ENCODE measurements at places on chromosomes 2 and 18.

GRCh38 chr2:85066874-85067351 is 66.3 kb upstream of the TCF7L1 start:
- DNase-seq, result no peak

GRCh38 chr2:120864981-120865380 is 129.3 kb downstream of the GLI2 start:
- no peak for DNase-seq

DNA sequence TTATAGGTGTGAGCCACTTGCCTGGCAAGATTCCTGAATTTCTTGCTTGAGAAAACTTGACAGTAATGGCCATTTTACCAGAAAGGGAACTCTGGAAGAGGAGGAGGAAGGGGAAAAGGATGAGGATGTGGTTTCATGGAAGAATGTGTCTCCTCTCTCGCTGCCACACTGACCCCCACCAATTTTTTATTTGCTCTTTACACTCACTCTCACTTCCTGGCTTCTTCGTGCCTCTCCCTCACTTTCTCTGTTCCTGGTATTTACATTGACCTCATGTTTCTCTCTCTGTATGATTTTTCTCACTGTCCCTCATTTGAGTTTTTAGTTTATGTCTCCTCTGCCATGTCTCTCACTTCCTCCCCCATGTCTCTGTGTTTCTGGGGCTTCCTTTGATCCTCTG is 134.5 kb upstream of the CAB39 start:
- no peak for DNase-seq

DNA sequence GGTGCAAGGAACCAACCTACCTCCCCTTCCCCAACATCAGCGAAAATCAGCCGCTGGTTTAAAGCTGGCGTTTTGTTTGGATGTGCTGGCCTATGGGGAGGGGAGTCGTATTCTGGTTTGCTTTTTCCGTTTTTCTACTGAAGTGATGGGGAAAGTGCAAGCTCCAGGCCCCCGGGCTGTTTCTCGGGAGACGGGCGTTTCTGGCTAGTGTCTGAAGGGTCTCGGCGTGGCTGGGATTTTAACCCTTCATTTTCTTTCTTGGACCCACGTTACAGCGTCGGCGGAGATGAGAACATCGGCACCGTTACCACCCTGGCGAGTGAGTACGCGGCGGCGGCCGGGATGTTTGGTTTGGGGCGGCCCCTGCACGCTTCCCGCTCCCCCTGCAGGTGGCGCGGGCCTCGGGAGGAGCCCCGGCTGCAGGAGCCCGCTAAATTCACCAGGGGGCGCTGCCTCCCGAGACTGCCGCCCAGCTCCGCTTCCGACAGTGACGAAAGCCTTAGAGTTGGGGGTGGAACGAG is 70.7 kb downstream of the PLB1 start:
- DNase-seq, result peak; percentile 81

DNA sequence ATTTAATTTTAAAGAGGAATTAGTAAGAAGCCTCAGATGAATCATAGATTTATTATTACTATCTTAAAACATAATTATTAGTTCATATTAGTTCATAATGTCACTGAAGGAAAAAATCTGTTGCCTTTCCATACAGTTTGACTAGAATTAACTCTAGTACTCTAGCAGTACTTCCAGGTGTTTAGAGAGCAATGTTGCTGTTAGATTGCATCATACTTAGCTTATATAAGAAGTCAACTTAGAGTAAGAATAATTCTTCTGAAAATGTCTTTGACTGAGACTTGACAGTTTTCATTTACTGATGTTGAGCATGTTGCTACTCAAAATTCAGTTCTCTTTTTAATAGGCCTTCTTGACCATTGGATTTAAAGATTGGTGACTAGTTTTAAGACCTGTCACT is 4.7 kb downstream of the RAB3GAP1 start:
- no peak for DNase-seq

DNA sequence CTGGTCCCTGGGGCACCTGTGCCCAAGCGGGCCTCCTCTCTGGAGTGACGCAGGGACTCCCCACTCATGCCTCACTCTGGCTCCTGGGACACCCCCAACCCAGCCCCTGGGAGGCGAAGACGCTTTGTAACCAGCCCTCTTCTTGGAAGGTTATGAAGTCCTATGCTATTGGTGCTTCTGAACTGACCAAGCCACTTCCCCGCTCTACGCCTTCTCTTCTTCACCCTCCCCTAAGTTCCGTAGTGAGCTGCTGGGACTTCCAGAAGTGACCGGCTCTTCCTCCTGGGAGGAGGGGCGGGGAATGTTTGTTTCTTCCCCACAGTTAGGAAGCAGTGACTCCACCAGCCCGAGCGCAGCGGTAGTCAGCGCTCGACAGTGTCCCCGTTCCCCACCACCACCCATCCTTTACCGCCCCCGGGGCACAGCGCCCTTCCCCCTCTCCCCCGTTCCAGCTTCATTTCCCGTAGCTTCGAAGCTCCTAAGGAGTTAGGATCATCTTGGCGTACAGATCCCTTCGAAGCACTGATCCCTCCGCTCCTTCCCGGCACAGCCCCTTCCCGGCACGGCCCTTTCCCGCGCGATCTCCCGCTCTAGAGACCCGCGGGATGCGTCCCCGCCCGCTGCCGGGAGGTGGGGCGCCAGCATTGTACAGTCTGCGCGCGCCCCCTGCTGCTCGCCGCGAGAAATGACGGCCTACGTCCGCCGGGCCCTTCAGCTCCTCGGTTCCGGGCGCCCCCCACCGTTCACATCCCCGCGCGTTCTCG is 25.3 kb upstream of the NOTO start:
- DNase-seq, result peak; percentile 75

DNA sequence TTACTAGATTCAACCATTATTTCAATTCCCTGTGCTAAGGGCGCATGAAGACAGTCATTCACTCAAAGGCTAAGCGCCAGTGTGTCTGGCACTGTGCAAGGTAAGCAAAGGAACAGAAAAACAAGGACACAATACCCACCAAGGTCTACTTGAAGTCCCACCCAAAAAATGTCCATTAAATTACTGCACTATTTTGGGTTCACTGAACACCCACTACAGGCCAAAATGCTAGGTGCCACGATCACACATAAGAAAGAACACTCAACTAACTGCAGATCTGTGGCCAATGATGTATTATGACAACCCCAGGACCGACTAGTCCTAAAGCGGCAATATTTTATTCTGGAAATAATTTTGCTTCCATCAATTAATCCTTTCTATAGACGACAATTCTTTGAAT is 1.8 kb downstream of the TMEM131 start:
- no peak for DNase-seq

DNA sequence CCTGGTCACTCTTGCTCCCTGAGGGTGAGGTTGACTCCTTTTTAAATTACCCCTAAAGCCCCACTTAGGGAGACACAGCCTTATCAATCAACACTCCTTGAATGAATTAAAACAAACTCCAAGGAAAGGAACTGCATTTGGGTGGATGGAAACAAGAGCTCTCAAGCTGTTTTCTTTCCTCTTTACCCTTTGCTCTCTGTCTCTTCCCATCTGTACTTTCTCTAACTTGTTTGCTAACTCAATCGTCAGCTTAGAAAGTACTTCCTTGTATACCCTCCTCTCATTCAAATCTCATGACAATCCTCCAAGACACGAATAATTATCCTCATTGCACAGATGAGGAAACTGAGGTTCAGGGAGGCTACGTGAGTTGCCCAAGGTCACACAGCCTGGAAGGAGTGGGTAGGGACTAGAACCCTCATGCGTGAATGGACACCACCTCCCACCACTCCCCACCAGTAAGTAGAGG is 32.7 kb downstream of the ZFP36L2 start:
- DNase-seq, result no peak

GRCh38 chr2:20474757-20475566 is 28.1 kb downstream of the RHOB start:
- DNase-seq, result no peak

DNA sequence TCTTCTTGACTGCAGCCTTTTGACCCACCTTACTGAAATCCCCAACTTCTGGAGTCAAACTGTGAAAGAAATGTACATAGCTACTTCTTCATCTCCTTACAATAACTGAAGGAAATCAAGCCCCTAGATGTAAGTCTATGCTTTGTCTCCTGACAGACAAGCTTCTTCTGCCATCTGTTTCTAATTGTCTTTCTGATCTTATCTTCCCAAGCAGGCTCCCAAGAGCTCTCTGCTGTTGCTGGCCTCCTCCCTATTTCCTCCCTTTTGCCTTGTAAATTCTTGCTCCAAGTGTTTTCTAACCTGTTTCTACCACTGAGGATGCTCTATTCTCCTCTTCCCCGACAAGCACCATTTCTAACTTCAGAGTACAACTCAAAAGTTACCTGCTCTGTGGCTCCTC is 77.4 kb upstream of the OSR1 start:
- no peak for DNase-seq

GRCh38 chr2:19671916-19672315 is 229.9 kb downstream of the TTC32 start:
- DNase-seq, result no peak

DNA sequence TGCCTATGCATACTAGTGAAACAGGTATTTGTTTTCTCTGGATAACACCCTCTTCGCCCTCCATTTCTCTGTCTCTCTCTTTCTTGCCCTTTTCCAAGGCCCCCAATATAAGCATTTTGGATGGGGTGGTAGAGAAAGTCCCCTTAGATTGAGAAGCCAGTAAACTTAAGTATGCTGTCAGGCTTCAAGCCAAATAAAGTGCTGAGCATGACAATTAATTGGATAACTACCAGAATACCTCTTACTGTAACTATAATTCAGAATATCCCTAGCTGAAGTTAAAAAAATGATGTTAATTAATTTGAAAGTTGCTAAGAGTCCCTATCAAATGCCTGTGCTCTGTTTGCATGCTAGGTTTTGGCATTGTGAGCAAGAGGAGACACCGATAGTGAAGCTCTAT is 324.8 kb downstream of the PARD3B start:
- no peak for DNase-seq

DNA sequence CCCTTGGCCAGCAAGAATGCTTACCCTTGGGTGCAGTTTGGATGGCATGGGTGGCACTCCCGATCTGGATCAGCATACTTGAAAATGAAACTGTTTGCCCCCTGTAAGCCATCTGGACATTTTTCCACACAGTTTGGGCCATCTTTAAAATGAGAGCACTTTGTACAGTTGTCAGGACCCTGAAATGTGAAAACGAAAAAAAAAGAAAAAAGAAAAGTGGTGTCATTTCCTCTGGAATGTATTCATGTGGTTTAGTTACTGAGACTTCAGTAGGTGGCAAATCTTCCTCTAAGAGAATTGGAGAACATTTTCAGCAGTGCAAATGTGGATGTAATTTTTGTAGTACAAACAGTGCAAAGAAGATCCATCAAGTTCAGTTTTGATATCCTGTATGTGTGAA is 873.3 kb downstream of the ERBB4 start:
- DNase-seq, result no peak

- DNase-seq, result peak; percentile 34
Observed at GRCh38 chr2:136225950-136226835, 108.2 kb upstream of the CXCR4 start.

DNA sequence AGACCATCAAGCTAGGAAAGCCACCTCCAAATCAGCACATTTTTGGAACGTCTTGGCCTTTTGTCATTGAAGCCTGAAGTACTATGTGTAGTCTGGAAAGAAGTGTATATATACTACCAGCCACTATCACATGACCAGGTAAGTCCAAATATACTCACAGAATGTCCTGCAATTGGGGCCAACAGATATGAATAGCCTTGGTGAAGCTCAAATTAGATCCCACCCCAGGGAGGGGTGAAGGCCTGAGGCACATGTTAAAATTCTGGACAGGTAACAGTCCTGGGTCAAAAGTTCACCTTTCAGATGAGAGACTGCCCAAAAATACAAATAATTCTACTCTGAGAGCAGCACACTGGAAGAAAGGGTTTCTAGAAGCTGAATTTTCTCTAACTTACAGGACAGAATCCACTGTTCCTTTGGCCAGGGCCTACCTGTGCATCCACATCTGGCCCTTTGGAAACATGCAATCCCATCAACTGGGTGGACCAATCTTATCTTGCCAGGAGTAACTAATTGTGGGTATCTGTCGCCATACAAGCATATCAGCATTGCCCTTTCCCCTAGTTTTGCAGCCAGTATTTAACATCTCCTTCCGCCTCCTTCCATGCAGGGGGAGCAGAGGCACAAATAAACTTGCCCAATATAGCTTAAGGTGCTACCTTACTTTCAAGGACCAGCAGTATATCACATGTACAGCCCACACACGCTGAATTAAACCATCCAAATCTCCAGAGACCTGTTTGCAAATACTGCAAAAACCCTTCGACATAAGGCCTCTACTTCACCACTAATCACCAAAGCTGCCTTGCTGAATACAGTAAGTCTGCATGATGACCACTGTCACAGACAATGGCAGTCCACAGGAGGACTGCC is 67.8 kb downstream of the EIF5B start:
- DNase-seq, result no peak

DNA sequence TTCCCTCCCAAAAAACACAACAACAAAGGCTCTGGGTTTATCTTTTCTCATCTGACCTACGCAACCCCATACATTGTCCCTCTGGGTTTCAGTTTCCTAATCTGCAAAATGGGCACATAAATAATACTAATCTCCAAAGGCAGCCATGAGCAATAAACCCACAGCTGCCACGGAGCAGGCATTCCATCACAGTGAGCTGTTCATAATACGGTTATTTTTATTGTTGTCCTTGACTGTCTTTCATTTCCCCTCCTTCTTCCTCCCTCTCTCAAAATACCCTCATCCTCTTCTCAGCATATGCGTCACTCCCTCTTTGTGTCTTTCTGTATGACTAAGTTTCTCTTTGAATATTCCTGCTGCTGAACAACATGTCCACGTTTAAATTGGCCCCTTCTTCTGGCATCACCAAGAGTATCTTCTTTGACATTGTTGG is 129.8 kb upstream of the CAB39 start:
- DNase-seq, result no peak

GRCh38 chr2:138104071-138104470 is 139.8 kb downstream of the HNMT start:
- DNase-seq, result no peak

DNA sequence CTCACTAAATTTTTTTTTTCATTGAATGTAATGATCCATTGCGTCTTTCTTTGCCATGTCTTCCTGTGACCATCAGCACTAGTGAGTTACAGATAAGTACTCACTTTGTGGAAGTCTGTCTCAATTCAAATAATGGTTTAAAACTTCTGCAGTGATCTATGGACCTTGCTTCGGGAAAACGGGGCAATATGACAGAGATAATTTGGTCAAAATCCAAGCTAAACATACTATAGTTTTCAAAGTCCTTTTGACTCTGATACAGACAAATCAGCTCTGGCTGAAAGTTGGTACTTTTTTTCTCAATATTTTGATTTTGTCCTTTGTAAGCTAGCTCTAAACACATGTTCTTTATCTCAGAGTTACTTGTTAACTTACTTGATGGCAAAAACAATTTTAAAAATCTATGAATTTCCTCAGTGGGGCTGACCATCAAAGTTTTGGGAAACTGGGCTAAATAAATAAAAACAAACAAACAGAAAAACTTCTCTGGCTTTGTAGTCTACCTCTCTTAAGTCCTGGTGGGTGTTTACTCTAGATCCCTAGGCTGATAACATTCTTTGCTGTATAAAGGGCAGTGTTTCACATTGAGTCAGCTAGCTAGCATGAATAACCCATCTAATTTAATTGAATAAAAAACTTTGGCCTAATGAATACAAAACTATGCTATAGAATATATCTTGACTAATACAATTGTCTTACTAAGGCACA is 327.6 kb downstream of the RDH14 start:
- DNase-seq, result no peak

- peak; percentile 56 for DNase-seq
Observed at GRCh38 chr18:63161761-63162195, 157.8 kb downstream of the BCL2 start.

All from stimulated activated CD8-positive, alpha-beta memory T cell treated with anti-CD3 and anti-CD28 coated beads, Interleukin-7, amount 100 ng/mL, for 1 hour (primary cell).